Spinal cord (tissue), 10 donors: ENCODE measurements at places on chromosomes 1 and 21.

- DNase-seq: no peak
- H3K4me1 ChIP-seq: peaks cover 3% of the 10 kb centered on the region
- H3K36me3 ChIP-seq: no peaks in the 10 kb centered on the region
- no peaks in the 10 kb centered on the region for H3K27me3 ChIP-seq
Observed at GRCh38 chr1:111222308-111223125, 5.0 kb upstream of the CHI3L2 start.

DNA sequence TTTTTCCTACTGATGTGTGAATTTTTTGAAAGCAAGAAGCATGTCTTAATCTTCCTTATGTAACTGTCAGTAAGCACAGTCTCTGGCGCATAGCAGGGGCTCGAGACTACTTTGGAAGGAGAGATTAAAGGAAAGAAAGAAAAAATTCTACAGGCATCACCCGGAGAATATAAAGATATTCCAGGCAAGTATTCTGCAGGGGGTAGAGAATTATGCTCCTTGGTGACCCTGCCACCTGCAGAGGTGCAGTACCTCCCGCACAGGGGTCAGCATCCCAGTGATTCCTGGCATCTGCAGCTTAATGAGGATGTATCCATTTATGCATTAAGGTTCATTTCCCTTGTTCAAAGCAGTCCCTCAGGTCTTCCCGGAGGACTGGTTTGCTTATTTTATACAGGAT, 87.6 kb upstream of the WLS start:
- DNase-seq: no peak
- no peak overlapping the region for H3K27ac ChIP-seq
- H3K36me3 ChIP-seq: no peaks in the 10 kb centered on the region
- no peak overlapping the region for H3K4me3 ChIP-seq

DNA sequence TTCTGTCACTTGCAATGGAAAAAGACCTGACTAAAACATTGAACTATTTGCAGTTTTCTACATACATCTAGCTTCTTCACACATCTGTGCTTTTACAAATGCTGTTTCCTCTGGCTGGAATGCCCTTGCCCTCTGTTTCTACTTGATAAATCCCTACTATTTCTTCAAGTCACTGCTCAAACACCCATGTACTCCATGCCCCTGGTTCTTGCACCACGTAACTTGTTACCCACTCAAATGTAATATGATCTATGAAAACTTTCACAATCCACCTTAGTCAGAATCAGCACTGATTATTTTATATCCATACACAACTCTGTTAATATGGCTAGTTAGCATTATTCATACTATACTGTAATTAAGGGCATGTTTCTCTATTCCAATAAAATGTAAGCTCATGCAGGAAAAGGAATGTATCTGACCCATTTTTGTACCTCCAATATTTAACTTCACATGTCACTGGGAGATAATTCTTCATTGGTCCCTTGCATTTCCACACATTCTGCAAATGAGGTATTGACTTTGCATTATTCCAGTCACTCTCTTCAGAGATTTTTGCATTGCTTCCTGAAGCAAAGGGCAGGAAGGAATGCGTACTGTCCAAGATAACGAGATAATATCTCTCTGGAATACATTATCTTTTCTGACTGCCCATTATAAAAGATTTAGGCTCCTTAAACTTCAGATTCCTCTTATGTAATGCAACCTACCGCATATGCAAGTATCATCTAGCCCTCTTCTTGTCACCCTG, 158.3 kb downstream of the COL24A1 start:
- DNase-seq: no peak
- H3K36me3 ChIP-seq: no peaks in the 10 kb centered on the region
- H3K4me3 ChIP-seq: no peak overlapping the region

- H3K27ac ChIP-seq: no peak overlapping the region
- H3K27me3 ChIP-seq: peaks cover 50% of the 10 kb centered on the region
- no peak for DNase-seq
- no peak overlapping the region for H3K4me3 ChIP-seq
- peaks cover 23% of the 10 kb centered on the region for H3K4me1 ChIP-seq
Observed at GRCh38 chr21:34884346-34884929, 164.7 kb downstream of the RUNX1 start.

GRCh38 chr1:116290085-116290705, 82.8 kb upstream of the ATP1A1 start:
- H3K27ac ChIP-seq: no peak overlapping the region
- DNase-seq: peak; percentile 14
- H3K4me3 ChIP-seq: no peak overlapping the region
- no peaks in the 10 kb centered on the region for H3K4me1 ChIP-seq
- H3K27me3 ChIP-seq: no peaks in the 10 kb centered on the region

DNA sequence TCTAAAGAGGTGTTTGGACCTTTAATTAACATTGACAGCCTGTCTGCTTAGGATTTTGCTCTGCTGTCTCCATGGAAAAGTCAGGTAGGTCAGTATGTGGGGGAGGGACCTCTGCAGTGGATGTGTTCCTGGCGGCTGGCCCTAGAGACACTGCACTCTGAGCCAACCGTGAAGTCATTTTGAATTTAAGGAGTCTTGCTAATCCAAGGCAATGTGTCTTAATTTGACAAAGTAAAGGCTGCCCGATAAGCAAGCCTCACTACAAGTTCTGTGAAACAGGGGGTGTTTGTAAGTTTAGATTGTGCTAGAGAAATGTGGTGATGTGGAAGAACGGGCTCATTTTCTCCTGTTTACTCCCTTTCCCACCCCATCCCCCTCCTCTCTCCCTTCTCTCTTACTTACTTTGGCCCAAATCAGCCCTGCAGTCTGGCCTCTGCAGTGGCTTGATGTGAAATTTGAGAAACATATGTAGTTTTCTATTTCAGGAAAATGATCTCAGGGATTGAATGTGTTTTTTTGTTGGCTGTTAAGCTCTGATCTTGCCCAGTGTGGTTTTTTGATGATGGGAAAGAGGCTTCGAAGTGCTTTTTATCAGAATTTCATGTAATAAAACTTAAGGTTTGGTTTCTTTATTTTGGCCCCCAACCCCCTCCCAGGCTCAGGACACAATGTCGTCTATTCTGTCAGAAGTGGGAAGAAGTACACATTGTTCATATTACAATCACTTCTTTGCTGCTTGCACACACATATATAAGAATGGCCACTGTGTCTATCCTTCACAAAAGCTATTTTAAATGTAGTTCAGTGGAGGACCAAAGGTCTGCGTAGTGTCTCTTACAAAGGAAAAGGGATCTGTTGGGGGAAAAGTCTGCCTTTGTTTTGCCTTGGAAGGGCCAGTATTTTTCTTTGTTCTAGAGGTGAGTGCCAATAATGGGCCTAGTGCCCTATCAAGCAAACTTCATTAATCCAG, 96.6 kb downstream of the FGGY start:
- DNase-seq: peak; percentile 88
- H3K4me1 ChIP-seq: peaks cover 7% of the 10 kb centered on the region
- no peak overlapping the region for H3K4me3 ChIP-seq
